T-helper 17 cell (primary cell): ENCODE measurements at places on chromosomes 7 and 10. TPM values are rescaled to one million over a fixed set of nuclear protein-coding genes. Genes with fewer than 3 reads are reported as not detected.
A peak's percentile ranks its signal among the peaks of the same experiment; 100 is the strongest.

DNA sequence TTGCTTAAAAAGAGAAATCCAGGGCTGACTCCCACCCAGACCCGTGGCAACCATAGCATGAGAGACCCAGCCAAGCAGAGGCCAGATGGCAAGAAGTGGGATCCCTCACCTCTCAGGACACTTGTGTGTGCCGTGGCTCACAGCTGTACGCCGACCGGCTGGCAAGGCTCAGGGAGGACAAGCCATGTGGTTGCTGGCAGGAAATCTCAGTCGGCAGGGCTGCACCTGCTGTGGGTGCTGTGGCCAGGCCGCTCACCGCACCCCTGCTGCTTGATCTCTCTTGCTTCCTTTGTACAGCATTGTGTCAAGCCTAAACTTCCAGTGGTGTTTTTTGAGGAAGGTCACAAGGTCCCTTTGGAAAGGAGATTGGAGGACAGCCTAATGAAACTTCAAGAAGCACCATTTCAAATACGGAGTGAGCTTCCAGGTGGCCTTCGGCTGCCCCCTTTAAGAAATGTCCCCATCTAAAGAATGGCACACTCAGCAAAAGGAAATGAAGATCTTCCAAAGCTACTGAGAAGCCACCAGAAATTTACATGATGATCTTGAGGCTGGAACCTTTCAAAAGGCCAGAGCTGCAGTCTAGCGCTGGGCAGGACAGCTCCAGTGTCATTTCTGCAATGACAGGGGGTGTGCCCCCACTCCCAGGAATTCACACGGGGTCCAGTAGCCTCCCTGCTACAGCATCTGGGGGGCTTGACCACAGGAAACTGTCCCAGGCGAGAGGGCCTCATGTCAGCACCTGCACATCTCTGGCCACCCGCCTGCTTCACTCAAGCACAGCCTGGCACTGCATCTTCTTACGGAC is 409.0 kb upstream of the MGMT start:
- H3K4me3 ChIP-seq = no peak overlapping the region
- H3K27me3 ChIP-seq = peaks cover 4% of the 10 kb centered on the region
- H3K4me1 ChIP-seq = peaks cover 9% of the 10 kb centered on the region

DNA sequence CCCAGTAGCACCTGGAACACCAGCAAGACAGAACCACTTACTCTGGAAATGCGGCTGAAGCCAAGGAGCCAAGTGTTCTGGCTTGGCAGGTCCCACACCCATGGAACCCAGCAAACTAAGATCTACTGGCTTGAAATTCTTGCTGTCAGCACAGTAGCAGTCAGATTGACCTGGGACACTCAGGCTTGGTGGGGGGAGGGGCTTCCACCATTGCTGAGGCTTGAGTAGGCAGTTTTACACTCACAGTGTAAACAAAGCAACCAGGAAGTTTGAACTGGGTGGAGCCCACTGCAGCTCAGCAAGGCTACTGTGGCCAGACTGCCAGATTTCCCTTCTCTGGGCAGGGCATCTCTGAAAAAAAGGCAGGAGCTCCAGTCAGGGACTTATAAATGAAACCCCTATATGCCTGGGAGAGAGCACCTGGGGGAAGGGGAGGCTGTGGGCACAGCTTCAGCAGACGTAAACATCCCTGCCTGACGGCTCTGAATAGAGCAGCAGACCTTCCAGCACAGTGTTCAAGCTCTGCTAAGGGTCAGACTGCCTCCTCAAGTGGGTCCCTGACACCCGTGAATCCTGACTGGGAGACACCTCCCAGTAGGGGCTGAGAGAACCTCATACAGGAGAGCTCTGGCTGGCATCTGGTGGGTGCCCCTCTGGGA is 121.2 kb downstream of the MTERF1 start:
- no peak overlapping the region for H3K27ac ChIP-seq
- H3K27me3 ChIP-seq = no peaks in the 10 kb centered on the region
- no peaks in the 10 kb centered on the region for H3K4me1 ChIP-seq

- H3K27me3 ChIP-seq = no peaks in the 10 kb centered on the region
- H3K27ac ChIP-seq = no peak overlapping the region
- no peaks in the 10 kb centered on the region for H3K4me1 ChIP-seq
These were observed 62.2 kb upstream of the RNF148 start for GRCh38 chr7:122764902-122765301.

- H3K4me3 ChIP-seq = no peak overlapping the region
- peaks cover 4% of the 10 kb centered on the region for H3K36me3 ChIP-seq
- no peak overlapping the region for H3K27ac ChIP-seq
- H3K27me3 ChIP-seq = peaks cover 23% of the 10 kb centered on the region
These were observed 7.8 kb upstream of the HERC4 start for GRCh38 chr10:68082872-68083271.

GRCh38 chr10:95543459-95543858 is 17.7 kb downstream of the SORBS1 start:
- no peak overlapping the region for H3K4me3 ChIP-seq
- peaks cover 3% of the 10 kb centered on the region for H3K36me3 ChIP-seq

DNA sequence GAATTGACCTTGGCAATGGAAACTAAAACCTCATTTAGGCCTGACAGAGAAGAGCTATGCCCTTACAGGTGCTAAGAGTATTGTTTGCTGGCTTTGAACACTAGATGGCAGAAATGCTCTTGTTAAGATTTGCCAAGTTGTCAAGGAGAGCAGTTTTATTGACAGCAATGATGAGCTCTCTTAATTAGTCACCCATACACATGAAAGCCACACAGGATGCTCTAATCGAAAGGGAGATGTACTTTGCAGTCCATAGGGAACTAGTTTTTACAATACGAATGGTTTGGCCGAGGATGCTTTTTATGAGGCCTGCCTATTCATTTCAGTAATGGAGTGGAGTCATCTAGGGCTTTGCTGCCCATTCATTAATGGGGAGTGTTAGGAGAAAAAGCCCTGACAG is 45.4 kb upstream of the MBL2 start:
- H3K27me3 ChIP-seq = no peaks in the 10 kb centered on the region
- no peak overlapping the region for H3K27ac ChIP-seq
- no peak for DNase-seq
- H3K4me3 ChIP-seq = no peak overlapping the region
- no peaks in the 10 kb centered on the region for H3K4me1 ChIP-seq
- no peaks in the 10 kb centered on the region for H3K36me3 ChIP-seq

- H3K4me3 ChIP-seq = no peak overlapping the region
- no peak overlapping the region for H3K27ac ChIP-seq
- peaks cover 3% of the 10 kb centered on the region for H3K4me1 ChIP-seq
- no peak for DNase-seq
These were observed 18.3 kb upstream of the ZNF12 start for GRCh38 chr7:6725003-6725402.

DNA sequence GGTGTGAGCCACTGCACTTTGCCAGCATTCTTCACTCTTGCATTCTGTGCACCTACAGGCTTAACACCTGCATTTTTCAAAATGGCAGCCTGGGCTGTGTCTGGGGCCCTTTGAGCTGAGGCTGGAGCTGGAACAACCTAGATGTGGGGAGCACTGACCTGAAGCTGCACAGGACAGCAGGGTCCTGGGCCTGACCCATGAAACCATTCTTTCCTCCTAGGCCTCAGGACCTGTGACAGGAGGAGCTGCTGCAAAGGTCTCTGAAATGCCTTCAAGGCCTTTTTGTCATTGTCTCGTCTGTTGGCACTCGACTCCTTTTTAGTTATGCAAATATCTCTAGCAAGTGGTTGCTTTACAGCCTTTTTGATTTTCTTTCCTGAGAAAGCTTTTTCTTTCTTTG is 82.3 kb downstream of the INPP5A start:
- peaks cover 5% of the 10 kb centered on the region for H3K36me3 ChIP-seq
- DNase-seq = no peak
- H3K4me1 ChIP-seq = peaks cover 15% of the 10 kb centered on the region
- H3K27ac ChIP-seq = no peak overlapping the region
- H3K27me3 ChIP-seq = no peaks in the 10 kb centered on the region

GRCh38 chr10:75243426-75243825 is 7.7 kb upstream of the COMTD1 start:
- DNase-seq = no peak
- no peak overlapping the region for H3K4me3 ChIP-seq
- H3K36me3 ChIP-seq = no peaks in the 10 kb centered on the region
- H3K27me3 ChIP-seq = no peaks in the 10 kb centered on the region
- no peaks in the 10 kb centered on the region for H3K4me1 ChIP-seq

DNA sequence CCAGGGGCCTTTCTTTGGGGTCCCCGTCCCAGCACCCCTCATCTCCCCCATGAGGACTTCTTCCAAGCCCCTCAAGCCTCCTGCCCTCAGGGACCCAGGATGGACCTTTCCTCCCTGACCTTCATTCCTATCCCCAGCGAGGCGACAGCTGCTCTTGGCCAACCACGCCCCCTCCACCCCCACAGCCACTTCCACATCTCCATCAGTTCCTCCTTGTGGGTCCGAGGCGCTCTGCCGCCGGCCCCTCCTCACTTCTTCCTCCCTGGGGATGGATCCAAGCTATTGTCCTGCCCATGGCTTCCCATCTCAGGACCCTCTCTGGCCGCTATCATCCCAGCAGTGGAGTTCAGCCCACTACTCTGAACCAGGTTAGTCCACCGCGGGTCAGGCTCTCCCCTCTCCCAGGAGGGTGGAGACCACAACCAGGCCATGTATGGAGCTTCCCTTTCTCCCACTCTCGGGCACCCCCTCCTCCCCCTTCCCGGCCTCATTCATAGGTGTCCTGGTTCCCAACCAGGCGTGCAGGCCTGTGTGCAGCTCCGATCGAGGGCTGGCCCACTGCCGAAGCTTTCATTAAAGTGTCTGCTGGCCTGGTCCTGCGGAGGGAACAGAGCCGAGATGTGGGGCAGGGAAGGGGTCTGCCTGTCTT is 1.7 kb upstream of the SH2B2 start:
- no peak for DNase-seq
- peak overlapping the region; percentile 82 for H3K4me3 ChIP-seq
- H3K27ac ChIP-seq = peak overlapping the region; percentile 91
- H3K36me3 ChIP-seq = no peaks in the 10 kb centered on the region
- peaks cover 22% of the 10 kb centered on the region for H3K4me1 ChIP-seq

GRCh38 chr7:4144811-4145510 is 537.1 kb upstream of the FOXK1 start:
- peaks cover 2% of the 10 kb centered on the region for H3K4me1 ChIP-seq
- DNase-seq = no peak
- H3K27me3 ChIP-seq = peaks cover 46% of the 10 kb centered on the region
- no peaks in the 10 kb centered on the region for H3K36me3 ChIP-seq
- H3K4me3 ChIP-seq = no peak overlapping the region
- H3K27ac ChIP-seq = no peak overlapping the region

GRCh38 chr10:31413325-31413724 is 94.3 kb downstream of the ZEB1 start:
- no peak overlapping the region for H3K4me3 ChIP-seq
- H3K27me3 ChIP-seq = no peaks in the 10 kb centered on the region

The SAMD9 gene
- 25.7 TPM for total RNA-seq

The PNLIPRP1 gene
- not detected for total RNA-seq

The JMJD1C gene
- 279 TPM for total RNA-seq

The CTNNA3 gene
- not detected for total RNA-seq

The MRLN gene
- total RNA-seq = not detected

The NUTM2B gene
- total RNA-seq = 1.7 TPM

The GNAI1 gene
- total RNA-seq = 0.35 TPM

The ADCY1 gene
- not detected for total RNA-seq

The ECHS1 gene
- 18.2 TPM for total RNA-seq

The ZNF727 gene
- total RNA-seq = 0.17 TPM
